Fibroblast of mammary gland (primary cell): ENCODE measurements at places on chromosomes 6 and 20.
A peak's percentile ranks its signal among the peaks of the same experiment; 100 is the strongest.

DNA sequence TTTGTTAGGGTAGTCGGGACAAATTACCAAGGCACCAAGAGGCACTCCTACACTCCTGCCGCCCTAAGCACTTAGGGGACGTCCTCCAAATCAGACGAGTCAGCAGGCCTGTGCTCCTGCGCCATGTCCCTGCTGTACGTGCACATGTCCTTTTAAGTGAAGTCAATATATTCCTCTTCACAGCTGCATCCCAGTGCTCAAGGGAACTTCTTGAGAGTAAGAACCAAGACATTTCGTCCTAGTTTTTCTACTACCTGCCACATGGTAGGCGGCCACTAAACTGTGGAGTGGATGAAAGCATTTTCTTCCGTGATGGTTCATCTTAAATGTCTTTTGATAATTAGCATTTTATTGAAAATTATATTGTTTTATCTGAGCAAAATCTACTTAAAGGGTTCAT is 100.7 kb downstream of the RPP40 start:
- no peak for DNase-seq

- peak; percentile 12 for DNase-seq
Measured at GRCh38 chr6:152273638-152274037, 363.5 kb downstream of the SYNE1 start.

GRCh38 chr6:129673748-129674147 is 36.2 kb downstream of the ARHGAP18 start:
- no peak for DNase-seq

DNA sequence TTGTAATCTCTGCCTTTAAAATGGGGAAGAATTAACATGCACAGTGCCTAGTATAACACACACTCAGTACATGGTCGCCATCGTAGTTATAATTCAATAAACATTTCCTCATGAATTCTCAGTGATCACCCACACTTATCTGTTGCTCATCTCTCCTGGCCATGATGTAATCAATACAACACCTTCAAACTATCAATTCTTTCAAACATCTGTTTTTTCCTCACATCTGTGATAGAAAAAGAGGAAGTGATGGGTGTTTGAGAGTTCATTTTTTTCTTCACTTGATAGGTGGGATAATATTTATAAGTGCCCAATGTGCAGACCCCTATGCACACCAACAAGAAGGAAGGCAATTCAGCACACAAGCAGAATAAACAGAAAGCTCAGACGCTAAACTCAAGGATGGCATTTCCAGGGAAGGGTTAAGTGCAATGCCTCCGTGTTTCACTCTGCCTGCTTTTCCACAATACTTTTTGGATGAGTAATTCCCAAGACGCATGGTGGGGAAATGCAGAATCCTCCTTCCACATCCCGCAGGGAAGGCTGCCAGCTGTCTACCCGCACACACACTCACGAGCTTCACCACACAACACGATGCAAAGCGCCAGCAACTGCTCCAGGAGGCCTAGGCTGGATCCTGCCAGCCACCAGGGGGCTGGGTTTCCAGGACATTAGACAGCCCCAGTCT is 100.3 kb downstream of the GMPR start:
- DNase-seq: peak; percentile 100
